Peyer's patch (tissue), 4 donors: ENCODE measurements at places on chromosomes 3 and 15. TPM values are rescaled to one million over a fixed set of nuclear protein-coding genes. Genes with fewer than 3 reads are reported as not detected.

ANKRD63 gene
- not detected for total RNA-seq

GCHFR gene
- 132 TPM for total RNA-seq

PP2D1 gene
- total RNA-seq = not detected

DNA sequence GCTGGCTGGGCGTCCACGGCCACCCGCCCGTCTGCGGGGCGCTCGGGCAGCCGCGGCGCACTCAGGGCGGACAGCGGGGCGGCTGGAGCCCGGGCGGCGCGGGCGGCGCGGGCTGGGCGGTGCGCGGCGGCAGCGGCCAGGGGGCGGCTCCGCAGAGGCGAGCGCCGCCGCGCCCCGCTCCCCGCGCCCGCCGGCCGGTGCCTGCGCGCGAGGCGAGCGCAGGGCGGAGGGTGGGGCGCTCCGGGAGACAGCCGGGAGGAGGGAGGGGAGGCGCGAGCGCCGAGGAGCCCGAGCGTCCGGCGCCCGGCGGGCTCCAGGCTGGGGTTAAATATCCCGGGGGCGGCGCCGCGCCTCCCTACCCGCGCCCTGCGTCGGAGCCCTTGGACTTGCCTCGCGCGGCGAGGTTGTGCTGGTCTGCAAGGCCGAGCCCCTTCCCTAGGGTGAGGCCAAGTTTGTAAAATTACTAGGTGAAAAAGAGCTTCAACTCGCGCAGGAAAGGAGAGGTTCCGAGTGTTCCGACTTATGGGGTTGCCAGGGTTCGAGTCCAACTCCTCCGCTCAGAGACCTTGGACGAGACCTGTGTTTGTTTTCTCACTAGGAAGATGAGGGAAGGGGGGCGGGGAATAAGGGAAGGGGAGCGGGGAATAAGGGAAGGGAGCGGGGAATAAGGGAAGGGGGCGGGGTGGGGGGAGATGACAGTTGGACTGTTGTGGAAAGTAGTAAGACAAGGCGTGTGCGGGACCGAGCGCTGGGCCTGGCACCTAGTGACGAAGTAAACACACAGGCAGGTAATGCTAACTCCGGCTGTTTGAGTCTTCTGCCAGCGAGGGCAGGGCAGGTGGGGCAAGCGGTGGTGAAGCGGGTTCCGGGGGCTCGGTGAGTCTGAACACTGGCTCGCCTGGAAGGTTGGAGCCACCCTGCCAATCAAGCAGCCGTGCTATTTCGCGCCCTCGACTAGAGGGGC lies at the start of gene TNFAIP8L3:
Gene TNFAIP8L3, minus strand, starts transcription at position 301 of the 964 bp plus-strand sequence. CDS start 311 bp downstream, outside the sequence.
- no peak for DNase-seq

GRCh38 chr15:58952751-58953150 lies 19.3 kb upstream of the SLTM start:
- no peak for DNase-seq

DNA sequence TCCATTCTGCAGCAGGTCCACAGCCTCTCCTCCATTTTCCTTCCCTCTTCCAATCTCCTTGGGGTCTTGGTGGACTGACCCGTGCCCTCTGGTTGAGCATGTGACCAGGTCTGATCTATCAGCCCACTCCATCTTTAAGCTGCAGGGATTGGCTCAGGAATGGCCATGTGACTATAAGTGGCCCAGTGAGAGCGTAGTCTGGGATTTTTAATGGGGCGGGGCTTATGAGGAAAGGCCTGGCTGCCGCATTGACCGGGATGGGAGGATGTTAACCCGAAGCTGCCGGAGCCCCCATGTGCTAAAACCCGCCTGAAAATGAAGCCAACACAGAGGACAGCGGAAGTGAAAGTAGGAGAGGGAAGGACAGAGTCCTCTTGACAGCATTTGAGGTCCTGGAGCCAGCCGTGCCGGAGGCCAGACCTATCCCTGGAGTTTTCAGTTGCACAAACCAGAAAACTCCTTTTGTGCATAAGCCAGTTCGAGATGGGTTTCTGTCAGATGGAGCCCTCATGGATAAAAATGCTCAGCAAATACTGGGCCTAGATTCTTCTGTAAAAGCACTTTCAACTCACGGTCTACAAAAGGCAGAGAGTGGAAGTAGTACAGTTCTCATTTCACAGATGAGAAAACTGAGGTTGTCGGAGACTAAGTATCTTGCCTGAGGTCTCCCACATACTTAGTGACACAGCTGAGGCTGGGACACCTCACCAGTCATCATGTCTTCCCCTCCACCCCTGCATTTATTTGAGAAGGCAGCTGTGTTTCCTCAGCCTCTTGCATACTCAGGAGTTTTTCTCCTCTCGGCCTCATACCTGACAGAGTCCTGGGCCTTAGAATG lies 61.9 kb downstream of the ATP2B2 start:
- DNase-seq = peak; percentile 16

DNA sequence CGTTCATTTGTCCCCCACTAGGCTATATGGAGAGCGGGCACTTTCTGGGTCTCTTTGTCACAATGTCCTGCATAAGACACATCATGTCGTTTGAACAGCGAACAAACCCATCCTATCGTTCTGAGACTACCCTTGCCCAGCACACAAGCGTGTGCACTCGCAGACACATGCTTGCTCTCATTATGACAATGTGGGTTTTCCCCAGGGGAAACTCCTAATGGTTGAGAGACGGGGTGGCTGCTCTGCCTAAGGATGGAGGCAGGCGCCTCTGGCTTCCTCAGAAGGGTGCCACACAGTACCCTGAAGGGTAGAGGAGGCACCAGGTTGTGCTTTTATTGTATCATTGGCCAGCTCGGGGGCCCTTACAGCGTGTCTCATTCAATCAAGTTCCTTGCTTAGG lies 51.0 kb upstream of the MYZAP start:
- no peak for DNase-seq

- DNase-seq = no peak
Measured at GRCh38 chr15:71187526-71187925, 72.3 kb downstream of the THSD4 start.

GRCh38 chr3:117200962-117201361 lies 491.4 kb downstream of the TUSC7 start:
- DNase-seq = no peak
